Left lung (tissue), 14 donors: ENCODE measurements at places on chromosomes 1 and 21. TPM values are rescaled to one million over a fixed set of nuclear protein-coding genes. Genes with fewer than 3 reads are reported as not detected.

The ESRRG gene
- 0.63 TPM for total RNA-seq

The ARHGAP29 gene
- total RNA-seq, result 55.2 TPM

- no peak for DNase-seq
These were observed 6.6 kb downstream of the ZMYND12 start for GRCh38 chr1:42449256-42449655.

DNA sequence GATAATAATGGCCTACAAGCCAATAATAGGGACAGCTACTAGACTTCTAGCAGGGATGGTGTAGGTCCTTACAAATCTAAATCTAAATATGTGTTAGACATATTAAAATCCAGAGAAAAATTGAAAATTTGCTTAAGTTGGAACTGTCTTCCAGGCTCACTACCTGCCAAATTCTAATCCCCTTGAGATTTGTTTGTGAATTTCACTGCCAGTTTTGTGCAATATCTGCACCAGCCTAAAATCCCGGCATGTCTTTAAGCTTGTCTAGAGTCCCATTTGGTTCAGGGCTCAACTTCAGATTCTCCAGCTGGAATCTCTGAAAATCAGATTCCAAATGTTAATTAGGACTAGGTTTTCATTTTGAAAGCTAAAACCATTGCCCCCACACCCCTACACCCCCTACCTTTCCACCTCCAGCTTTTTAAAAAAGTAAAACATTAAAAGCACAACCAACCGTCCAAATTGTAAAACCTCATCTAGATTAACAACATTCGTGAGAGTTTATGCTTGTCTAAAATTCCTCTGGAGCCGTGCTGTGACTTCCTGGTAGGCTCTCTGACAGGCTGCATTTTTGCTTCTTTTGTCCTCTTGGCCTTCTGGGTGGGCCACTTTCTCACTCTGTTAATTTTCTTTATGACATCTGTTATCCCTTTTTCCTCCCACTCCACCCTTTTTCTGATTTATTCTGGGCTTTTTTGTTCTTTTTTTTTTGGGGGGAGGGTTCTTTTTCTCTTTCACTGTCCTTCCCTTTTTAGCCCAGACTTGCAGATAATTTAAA, 348.7 kb downstream of the PAPPA2 start:
- DNase-seq, result no peak

- no peak for DNase-seq
These were observed 104.7 kb downstream of the HIVEP3 start for GRCh38 chr1:41813755-41814745.

The ARTN gene
- 1.8 TPM for total RNA-seq

The MR1 gene
- total RNA-seq, result 36.9 TPM

The ZNF496 gene
- 19.2 TPM for total RNA-seq
